ENCODE measurements at places on chromosomes 16 and 17. TPM values are rescaled to one million over a fixed set of nuclear protein-coding genes. Genes with fewer than 3 reads are reported as not detected.

DNA sequence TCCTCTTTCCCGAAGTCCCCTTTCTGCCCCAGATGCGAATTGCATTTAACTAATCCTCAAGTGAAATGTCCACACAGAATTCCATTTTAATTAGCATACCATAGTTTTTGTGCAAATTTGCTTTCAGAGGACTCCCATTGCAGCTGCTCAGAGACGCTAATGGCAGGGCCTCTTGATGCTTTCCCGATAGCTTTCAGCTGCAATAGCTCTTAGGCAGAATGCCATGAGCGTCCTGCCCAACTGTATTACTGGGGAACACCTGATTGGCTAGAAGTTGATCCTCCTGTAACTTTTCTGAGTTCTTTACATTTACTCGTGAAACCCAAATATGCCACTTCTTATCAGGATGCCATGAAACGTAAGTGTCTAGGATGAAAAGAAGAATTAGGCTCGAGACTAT lies 203.0 kb downstream of the UTP18 start:
- DNase-seq, result no peak

GRCh38 chr17:73455050-73455687 lies 143.4 kb upstream of the CDC42EP4 start:
- DNase-seq, result no peak

Gene TMIGD1
- not detected for total RNA-seq

Gene CIAPIN1
- total RNA-seq, result 60.9 TPM

Gene TMC8
- total RNA-seq, result 0.20 TPM

Gene LHX1
- total RNA-seq, result not detected

Measured in lung microvascular endothelial cell (primary cell).